ENCODE measurements at places on chromosomes 11 and 22.

DNA sequence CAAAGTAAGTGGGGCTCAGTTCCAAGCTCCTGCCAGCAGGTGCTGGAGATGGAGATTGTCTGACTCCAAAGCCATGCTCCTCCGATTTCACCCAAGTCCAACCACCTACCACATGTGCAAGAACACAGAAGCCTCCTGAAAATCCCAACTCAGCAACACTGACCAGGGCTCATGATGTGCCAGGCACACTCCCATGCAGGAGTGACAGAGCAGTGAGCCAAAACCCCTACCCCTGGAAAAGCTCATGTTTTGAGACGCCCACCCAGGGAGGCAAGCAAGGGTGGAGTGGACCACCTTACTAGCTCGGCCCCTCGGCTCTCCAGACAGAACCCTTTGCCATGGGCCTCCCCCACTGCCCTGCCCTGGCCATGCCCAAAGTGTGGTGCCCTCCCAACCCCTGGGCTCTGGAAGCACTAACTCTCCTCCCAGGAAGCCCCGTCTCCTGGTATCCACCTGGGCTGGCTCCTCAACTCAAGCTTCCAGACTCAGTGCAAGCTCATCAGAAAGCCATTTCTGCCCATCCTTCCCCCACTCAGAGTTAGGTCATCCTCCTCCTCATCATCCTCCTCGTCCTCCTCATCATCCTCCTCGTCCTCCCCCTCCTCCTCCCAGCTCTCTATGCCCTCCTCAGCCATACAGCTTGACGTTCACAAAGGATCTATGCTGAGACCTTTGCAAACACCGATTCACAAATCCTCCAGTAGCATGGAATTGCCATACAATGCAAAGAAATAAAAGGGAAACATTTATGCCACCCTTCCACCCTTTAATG, 154.9 kb downstream of the MPPED1 start:
- no peak for DNase-seq

GRCh38 chr11:27209562-27210005, 153.4 kb downstream of the CCDC34 start:
- no peak for DNase-seq

- no peak for DNase-seq
These were observed 9.7 kb upstream of the LRP5 start for GRCh38 chr11:68302670-68303069.

- DNase-seq: no peak
These were observed 14.7 kb downstream of the ZBTB44 start for GRCh38 chr11:130299978-130300377.

DNA sequence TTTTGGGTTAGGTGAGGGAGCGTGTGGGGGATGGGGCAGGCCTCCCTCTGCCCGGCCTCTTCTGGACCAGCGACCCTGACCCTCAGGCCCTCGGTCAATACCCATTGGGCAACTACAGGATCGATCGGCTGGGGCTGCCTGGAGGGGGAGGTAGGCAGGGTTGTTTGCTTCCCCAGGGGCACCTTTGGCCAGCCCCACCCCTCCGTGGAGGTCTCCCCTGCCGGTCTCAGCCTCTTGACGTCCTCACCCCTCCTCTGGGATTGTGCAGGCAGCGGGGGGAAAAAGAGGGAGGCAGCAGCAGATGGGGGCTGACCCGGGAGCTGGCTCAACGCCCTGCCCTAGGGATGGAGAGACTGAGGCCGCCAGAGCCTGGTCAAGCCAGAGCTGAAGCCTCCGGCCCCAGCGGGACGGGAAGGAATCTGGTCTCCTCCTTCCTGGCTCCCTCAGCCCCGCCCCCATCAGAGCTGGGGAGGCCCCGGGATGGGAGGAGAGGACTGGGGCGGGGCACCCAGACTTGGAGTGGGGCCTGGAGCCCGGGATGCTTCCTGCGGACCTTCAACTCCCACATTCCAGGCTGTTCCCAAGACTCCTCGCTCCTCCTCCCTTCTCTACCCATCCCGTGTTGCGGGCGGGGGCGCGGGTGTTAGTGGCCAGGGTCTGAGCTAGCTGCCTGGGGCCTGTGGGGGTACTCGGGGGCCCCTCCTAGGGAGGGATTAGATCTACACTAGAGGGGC, 14.4 kb upstream of the CDC42EP1 start:
- no peak for DNase-seq

Measured in T-helper 2 cell treated with Interferon-gamma antibody and Interleukin-4, amounts not matched to agents 5 μg/mL and 100 μg/mL, for 36 hours (primary cell).